Activated CD8-positive, alpha-beta memory T cell treated with anti-CD3 and anti-CD28 coated beads, Interleukin-2, amount 10 ng/mL, durations not matched to agents 7 days and 5 days (primary cell): ENCODE measurements at places on chromosomes 1 and 21.

DNA sequence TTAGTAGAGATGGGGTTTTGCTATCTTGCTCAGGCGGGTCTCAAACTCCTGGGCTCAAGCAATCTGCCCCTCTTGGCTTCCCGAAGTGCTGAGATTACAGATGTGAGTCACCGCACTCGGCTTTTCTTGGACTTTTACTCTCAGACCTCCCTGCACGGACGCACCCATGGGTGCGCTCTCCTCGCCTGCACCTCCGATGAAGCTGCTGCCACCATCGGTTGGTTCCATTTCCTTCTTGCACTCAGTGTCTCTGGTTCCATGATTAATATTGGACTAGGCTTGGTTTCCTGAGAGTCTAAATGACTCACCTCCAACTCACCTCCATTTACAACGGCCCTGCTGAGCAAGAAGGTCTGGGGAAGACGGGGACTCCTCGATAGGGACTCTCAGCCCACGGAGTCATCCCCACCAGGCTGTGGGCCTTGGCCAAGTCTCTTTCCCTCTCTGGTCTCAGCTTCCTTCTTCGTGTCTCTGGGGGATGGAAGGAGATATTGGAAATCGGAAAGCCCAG is 6.7 kb upstream of the TNFRSF8 start:
- DNase-seq: peak; percentile 81

GRCh38 chr1:17013491-17014320 is 2.0 kb upstream of the ATP13A2 start:
- no peak for DNase-seq

DNA sequence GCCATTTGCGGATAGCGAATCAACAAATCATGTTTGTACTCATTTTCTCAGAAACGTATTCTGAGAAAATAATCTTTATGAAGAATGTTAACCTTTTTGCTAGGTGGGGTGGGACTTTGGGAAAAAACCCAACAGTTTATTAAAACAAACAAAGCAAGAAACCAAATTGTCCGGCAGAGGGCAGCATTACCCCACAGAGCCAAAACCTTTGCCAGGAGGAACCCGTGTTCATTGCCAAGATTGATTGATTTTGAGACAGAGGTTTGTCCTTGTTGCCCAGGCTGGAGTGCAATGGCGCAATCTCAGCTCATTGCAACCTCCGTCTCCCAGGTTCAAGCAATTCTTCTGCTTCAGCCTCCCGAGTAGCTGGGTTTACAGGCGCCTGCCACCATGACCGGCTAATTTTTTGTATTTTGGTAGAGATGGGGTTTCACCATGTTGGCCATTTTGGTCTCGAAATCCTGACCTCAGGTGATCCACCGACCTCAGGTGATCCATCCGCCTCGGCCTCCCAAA is 70.8 kb upstream of the RHOU start:
- peak; percentile 84 for DNase-seq

- peak; percentile 84 for DNase-seq
These were observed 16.9 kb downstream of the CAPZB start for GRCh38 chr1:19468397-19468956.

DNA sequence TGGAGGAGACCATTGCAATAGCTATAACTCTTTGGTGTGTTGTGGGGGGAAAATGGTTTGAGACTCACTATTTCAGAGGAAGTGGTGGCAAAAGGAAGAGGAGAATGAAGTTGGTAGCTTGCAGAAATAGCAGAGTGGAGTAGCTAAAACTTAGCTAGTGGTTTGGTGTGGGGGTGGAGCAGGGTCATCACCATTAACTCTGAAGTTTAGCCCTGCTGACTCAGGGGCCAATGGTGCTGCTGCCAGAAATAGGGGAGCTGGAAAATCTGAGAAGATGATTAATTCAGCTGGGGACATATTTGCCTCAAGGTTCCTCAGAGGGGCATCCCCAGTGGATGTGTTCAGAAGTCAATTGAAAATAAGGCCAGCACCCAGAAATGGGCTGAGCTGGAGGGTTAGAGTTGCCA is 65.4 kb downstream of the RUNX1 start:
- DNase-seq: peak; percentile 85

GRCh38 chr1:243979396-243979795 is 71.7 kb upstream of the ZBTB18 start:
- no peak for DNase-seq
